ENCODE measurements at places on chromosomes 2 and 18. TPM values are rescaled to one million over a fixed set of nuclear protein-coding genes. Genes with fewer than 3 reads are reported as not detected.

Gene RNU2-63P
- 2.3 TPM for total RNA-seq

Gene GALNT5
- total RNA-seq: 52.4 TPM

Gene CRYGD
- total RNA-seq: not detected

Gene SERPINB13
- total RNA-seq: not detected

- H3K27ac ChIP-seq: peak overlapping the region; percentile 60
- H3K27me3 ChIP-seq: no peaks in the 10 kb centered on the region
- no peak for DNase-seq
- H3K4me3 ChIP-seq: no peak overlapping the region
Observed at GRCh38 chr18:11996190-11996754, 15.0 kb downstream of the IMPA2 start.

DNA sequence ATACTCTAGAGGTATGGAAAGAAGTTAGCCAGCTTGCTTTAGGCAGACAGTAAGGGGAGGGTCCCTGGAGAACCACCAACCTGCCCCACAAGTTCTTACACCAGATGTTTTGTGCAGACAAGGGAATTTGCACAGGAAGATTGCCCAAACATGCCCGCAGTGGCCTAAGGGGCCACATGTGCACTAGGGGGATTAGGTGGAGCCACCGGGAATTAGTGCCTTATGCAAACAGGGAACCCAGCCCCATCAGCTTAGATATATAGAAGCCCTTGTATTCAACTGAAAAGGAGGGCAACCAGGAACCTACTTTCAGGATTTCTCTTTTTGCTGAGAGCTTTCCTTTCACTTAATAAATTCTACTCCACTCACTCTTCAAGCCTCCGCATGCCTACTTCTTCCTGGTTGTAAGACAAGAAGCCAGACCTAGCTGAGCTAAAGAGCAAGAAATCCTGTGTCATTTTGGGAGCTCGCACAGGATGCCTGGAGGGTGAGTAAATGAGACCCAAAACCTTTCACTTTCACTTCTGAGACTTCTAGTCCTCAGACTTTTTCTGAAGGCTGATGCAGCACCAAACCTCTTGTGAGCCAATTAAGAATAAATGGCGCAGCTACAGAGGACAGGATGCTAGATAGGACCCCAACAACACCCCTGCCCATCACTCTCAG is 146.3 kb downstream of the GCA start:
- no peaks in the 10 kb centered on the region for H3K27me3 ChIP-seq
- no peak overlapping the region for H3K4me3 ChIP-seq
- H3K36me3 ChIP-seq: no peaks in the 10 kb centered on the region

- H3K4me1 ChIP-seq: no peaks in the 10 kb centered on the region
- peak overlapping the region; percentile 38 for H3K27ac ChIP-seq
- no peaks in the 10 kb centered on the region for H3K27me3 ChIP-seq
- no peaks in the 10 kb centered on the region for H3K36me3 ChIP-seq
- peak overlapping the region; percentile 45 for H3K4me3 ChIP-seq
Observed at GRCh38 chr2:191150230-191150599, 579 bp downstream of the STAT4 start.

DNA sequence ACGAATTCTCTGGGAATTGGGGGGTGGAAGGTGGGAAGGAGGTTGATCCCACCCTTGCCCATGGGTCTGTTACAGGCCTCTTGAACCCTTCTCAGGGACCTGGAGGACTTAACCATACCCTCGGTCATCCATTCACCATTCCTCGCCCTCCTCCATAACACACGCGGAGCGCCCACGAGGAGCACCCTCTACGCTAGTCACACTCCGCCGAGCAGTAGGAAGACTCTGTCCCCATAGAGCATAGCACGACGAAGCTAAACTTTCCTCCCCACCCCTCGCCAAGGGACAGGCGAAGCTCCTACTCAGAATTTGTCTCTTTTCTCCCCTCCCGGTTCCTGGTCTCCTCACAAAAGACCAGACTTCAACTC is 611 bp upstream of the ITSN2 start:
- H3K4me3 ChIP-seq: peak overlapping the region; percentile 81
- no peaks in the 10 kb centered on the region for H3K36me3 ChIP-seq
- H3K27me3 ChIP-seq: no peaks in the 10 kb centered on the region
- peak overlapping the region; percentile 86 for H3K27ac ChIP-seq

DNA sequence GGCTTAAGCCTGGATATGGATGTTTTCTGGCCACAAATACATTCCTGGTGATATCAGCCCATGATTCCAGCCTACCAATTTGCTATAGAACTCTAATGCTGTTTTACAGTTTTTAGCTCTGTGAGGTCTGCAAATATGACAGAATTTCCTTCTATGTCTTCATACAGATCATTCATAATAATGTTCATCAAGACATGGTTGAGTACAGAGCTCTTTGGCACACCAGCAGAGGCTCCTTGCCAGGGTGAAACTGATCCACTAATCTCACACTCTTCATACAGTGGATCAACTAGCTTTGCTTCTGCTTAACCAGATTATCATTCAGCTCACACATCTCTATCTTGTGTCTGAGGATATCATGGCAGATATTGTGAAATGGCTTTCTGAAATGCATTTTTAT is 672.1 kb downstream of the STK39 start:
- H3K4me1 ChIP-seq: no peaks in the 10 kb centered on the region
- H3K27me3 ChIP-seq: no peaks in the 10 kb centered on the region
- no peak for DNase-seq
- no peaks in the 10 kb centered on the region for H3K36me3 ChIP-seq
- H3K4me3 ChIP-seq: no peak overlapping the region
- H3K27ac ChIP-seq: no peak overlapping the region

DNA sequence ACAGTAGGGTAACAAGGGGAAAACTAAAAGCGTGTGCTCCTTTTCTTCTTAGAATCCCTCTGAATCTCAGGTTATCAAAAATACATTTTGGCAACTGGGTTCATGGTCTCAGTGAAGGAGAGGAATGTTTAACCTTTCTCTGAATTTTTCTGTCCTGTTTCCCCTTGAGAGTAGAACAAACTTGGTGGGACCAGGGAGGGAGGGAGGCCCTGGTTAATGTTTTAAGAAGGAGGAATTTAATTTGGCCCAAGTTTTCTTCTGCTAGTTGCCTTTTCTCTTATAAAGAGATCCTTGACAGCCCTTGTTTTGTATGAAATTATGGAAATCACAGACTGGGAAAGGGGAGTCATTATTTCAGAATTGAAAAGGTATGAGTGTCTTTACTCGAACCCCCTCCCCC is 12.2 kb upstream of the POU3F3 start:
- no peaks in the 10 kb centered on the region for H3K4me1 ChIP-seq
- H3K36me3 ChIP-seq: no peaks in the 10 kb centered on the region
- H3K4me3 ChIP-seq: no peak overlapping the region
- peaks cover 51% of the 10 kb centered on the region for H3K27me3 ChIP-seq
- H3K27ac ChIP-seq: no peak overlapping the region

- no peaks in the 10 kb centered on the region for H3K4me1 ChIP-seq
- DNase-seq: no peak
- no peak overlapping the region for H3K4me3 ChIP-seq
- no peak overlapping the region for H3K27ac ChIP-seq
Observed at GRCh38 chr2:7601990-7602389, 684.8 kb downstream of the RNF144A start.

GRCh38 chr2:230871361-230872150 is 6.8 kb downstream of the ITM2C start:
- no peaks in the 10 kb centered on the region for H3K27me3 ChIP-seq
- no peak for DNase-seq
- H3K27ac ChIP-seq: peak overlapping the region; percentile 97
- H3K4me1 ChIP-seq: peaks cover 56% of the 10 kb centered on the region

DNA sequence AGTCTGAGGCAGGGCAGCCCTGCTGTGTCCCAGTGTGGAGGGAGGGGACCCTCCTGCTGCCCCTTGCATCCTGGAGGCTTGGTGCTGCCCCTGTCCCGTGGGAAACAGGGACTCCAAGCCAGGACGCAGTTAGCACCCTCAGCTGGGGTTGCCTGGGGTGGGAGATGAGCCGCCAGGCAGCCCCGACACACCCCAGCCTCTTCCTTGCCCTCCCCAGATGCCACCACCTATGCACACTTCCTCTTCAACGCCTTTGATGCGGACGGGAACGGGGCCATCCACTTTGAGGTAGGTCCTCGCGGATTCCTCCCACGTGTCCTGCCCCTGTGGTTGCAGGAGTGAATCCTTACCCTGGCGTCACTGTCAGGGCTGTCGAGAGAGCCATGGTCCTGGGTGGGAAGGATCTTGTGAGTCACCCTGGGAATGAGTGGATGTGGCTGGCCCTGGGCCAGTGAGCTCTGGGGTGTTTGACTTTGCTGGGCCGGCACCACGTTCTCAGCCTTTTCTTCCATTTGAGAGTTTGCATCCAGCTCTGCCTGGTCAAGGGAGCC is 27.5 kb upstream of the FAHD2A start:
- no peak overlapping the region for H3K27ac ChIP-seq
- H3K27me3 ChIP-seq: no peaks in the 10 kb centered on the region
- H3K36me3 ChIP-seq: no peaks in the 10 kb centered on the region
- DNase-seq: no peak
- no peak overlapping the region for H3K4me3 ChIP-seq

DNA sequence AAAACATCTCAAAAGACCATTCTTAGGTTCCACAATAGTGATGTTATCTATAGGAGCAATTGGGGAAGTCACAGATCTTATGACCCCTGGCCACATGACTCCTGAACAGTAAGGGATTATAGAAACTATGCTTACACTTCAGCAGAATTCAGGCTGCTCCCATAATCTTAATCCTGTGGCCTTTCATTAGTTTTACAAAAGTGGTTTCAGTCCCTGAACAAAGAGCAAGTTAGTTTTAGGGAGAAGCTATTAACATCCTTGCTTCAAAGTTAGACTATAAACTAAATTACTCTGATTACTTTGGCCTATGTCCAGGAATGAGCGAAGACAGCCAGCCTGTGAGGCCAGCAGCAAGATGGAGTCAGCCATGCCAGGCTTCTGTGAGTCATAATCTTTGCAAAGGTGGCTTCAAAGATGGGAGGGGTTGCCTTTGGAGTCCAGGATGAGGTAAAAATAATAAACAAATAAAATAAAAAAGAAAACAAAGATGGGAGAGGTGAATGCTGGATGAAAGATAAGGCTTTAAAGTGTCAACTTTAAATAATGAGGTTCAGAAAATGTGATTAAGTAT is 168.7 kb upstream of the NDUFV2 start:
- DNase-seq: peak; percentile 25
- no peaks in the 10 kb centered on the region for H3K36me3 ChIP-seq
- no peak overlapping the region for H3K4me3 ChIP-seq
- no peaks in the 10 kb centered on the region for H3K4me1 ChIP-seq

Data from colonic mucosa (tissue), 4 donors.